ENCODE measurements at places on chromosomes 7 and 10.

GRCh38 chr7:125184801-125185200, 255.2 kb upstream of the POT1 start:
- DNase-seq, result no peak

DNA sequence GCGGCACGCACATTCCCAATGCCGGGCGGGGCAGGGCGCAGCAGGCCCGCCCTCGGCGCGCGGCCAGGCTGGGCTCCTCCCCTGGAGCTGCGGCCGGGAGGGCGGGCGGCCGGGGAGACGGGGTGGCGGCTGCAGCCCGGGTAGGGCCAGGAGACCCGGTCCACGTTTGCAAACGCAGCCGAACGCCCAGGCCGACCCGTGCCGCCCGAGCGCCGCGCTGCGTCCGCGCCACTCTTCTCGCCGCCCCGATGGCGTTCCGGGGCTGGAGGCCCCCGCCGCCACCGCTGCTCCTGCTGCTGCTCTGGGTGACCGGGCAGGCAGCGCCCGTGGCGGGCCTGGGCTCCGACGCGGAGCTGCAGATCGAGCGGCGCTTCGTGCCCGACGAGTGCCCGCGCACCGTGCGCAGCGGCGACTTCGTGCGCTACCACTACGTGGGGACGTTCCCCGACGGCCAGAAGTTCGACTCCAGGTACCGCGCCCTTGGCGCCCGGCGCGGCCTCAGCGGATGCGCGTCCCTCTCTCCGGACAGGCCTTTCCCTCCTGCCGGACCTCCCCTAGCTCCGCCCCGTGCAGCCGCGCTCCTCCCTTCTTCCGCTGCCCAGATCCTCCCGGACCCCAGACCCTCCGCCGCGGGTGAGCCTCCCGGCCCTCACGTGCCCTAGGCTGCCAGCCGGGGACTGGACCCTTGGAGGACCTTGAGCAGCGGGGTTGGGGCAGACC, at the start of gene FKBP9:
TSS of gene FKBP9 (plus strand) at position 115 of the 720 bp plus-strand sequence. CDS start at position 249, 134 bp downstream.
- DNase-seq, result peak; percentile 74

DNA sequence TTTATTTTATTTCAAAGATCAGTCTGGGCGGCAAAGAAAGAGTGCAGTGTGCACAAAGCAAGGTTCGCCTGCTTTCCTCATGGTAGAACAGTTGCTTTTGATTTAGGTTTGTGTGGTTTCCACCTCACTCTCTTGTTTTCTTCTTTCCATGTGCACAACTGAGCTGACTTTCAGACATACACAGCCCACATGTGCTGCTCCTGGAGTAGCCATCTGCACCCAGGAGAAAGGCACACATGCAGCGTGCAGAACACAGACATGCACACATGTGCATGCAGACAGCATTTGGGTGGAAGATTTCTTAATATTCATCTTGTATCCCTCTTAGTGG, 302.1 kb downstream of the FZD1 start:
- no peak for DNase-seq

DNA sequence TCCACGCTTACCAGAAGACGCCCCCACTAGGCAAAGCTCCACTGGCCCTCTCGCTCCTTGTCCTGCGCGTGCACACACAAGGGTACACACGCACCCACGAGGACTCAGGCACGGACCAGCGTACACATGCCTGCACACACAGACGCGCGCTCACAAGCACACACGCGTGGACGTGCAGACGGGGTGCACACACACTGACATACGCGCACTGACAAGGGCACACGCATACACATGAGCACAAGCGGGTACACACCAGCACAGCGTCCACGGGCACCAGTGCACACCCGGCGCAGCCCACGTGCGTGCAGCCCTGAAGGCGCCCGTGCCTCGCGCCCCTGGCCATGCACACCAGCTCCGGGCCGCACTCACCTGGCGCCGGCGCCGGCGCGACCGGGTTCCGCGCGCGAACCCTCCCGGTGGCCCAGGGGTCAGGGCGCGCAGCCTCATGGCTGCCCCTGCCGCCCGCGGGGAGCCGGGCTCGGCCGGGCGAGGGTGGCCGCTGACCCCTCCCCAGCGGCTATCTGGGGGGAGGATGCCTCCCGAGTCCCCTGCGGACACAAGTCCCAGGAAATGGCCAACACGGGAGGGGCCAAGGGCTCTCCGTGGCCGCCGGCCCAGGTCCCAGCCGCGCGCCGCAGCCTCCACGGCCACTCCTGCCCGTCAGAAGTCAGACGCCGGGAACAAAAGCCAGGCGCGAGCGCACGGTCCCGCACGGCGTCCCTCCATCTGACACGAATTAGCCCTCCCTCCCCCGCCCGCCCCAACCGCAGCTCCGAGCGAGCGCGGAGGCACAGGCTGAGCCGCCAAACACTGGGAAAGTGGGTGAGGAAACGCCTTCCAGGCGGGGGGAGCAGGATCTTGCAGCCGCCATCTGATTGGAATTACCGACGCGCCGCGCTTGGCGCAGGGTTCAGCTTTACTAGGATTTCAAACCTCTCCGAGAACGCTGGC, 45.0 kb downstream of the TNS3 start:
- no peak for DNase-seq

DNA sequence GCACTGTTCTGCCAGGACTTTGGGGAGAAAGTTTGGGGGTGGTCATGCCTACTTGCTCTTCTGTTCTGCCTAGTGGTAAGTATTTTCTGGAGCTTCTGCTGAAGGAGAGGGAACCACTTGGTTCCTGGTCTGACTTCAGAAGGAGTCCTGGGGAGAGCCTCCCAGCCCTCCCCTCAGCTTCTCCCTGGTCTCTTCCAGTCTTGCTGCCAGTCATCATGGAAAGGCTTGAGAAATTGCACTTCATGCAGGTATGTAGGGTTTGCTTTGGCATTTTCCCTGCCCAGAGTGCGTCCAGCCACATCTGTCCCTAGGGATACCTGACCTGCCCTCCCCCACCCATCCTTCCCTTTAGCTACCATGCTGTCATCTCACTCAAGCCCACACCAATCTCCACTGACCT, 11.1 kb upstream of the WBP1L start:
- DNase-seq, result no peak

DNA sequence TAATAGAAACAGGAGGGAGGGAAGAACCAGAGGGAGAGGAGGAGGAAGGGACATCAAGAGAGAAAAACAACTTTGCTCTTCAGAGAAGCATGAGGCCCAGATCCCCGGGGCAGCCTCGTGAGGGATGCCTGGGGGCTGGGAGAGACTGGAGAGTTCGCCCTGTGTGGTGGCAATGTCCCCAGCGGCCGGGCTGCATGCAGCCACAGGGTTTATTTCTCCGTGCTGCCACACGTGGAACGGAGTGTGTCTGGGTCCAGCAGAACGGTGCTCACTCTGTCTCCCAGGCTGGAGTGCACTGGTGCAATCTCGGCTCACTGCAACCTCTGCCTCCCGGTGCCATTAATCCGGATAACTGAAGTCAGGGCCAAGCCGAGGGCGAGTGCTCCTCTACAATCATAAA, 257.7 kb downstream of the ACTR3B start:
- no peak for DNase-seq

DNA sequence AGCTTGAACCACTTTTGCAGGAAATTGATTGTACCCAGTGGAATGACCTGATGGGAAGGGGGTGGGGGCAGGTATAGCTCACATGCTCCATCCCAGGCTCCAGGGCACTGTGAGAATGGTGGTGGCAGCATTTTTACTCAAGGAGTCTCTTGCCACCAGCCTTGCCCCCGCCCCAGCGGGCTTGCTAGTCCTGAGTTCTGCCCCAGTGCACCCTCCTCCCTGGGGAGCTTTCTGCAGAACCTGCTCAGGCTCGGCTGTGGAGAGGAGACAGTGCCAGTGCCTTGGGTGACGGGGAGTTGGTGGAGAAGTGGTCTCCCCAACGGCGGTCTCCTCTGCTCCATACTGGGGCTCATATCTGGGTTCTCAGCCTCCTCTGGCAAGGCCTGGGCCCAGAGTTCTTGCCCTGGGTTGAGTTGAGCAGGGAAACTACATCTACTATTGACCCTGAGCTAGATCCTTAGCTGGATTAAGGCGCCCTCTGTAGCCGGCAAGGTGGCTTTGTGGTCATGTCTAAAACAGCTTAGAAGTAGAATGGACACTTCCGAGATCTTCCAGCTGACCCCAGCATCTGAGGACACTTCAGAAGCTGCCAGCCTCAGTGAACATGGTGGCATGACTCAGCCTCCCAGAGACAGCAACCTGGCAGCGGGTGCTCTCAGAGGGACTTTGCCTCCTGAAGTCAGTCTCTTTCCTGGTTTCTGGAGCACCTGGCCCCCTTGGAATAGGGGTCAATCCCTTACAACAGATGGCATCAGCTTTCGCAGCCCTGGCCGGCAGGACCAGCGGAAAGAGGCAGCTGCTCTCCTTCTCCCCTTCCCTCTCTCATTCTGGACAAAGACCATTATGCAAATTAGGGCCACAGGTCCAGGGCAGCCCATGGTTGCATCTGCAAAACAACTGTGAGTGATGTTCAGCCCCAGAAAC, 363.4 kb upstream of the MKI67 start:
- DNase-seq, result no peak

- no peak for DNase-seq
Observed at GRCh38 chr10:44982114-44982460, 3.5 kb upstream of the DEPP1 start.

DNA sequence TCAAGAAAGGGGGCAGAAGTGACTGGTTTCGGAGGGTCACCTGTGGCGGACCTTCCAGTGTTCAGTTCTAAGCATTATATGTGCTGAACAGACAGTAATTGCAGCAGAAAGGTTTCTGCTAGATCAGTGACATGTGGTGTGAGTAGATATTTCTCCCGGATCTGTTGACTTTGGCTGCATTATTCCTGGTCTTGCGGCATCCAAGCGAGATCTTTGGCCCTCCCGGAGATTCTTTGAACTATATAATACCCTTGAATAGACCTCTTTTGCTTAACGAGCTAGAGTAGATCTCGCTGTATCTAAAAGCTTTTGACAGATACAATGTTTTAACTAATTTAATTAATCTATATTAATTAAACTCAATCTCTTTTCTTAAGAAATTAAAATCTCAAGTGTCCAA, 99.8 kb downstream of the PTN start:
- DNase-seq, result no peak

GRCh38 chr10:31118556-31118955, 86.9 kb upstream of the ZNF438 start:
- DNase-seq, result no peak

All from stromal cell of bone marrow (primary cell).